Suppressor macrophage treated with lipopolysaccharide for 1 hour (primary cell): ENCODE measurements at places on chromosomes 11 and 22.

DNA sequence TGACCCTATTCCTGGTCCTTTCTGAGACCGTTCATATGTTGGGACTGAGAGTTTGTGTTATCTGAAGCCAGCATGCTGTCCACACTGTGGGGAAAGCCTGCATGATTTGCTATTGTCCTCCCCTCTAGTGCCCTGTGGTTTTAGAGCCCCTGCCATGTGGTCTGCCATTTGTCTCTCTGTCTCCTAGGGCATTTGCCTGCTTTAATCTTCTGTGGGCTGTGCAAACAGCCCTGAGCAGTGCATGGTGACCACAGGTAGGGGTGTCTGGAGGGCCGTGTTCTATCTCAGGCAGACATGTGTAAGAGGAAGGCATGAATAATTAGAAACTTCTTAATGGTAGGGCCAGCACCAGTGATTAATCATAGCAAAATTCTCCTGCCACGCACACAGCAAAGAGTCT is 23.0 kb downstream of the AMPD3 start:
- DNase-seq, result no peak

DNA sequence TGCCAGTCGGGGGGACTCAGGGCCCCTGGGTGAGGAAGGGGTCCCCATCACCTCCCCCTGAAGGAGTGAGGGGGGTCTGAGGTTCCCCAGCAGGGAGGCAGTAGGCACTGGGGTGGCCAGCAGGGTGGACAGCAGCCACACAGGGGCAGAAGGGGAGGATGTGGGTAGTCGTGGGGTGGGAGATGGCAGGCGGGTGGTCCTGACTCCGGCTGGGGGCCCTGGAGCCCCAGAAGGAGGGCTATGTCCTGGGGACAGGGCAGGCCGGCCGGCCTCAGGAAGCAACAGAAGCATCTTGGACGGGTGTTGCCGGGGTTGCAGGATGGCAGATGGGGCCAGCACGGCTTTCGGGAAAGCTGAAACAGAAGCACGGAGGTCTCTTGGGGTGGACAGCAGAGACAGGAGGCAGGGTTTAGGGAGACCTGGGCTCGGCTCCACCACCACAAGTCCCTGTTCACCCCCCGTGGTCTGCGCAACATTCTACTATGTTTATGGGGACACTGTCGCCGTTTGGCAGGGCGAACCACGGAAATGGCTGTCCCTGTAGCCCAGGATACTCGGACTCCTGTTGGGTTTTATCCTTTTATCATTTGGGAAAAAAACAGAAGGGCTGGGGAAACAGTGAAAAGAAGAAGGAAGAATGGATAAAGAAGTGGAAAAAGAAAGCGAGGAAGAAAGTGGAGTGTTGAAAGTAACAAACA is 14.1 kb downstream of the VWCE start:
- no peak for DNase-seq

GRCh38 chr11:17256512-17256911 is 20.0 kb upstream of the NUCB2 start:
- peak; percentile 46 for DNase-seq

GRCh38 chr11:70544774-70545609 is 146.7 kb downstream of the CTTN start:
- DNase-seq, result no peak

- no peak for DNase-seq
Measured at GRCh38 chr11:15148169-15148568, 33.4 kb downstream of the INSC start.

DNA sequence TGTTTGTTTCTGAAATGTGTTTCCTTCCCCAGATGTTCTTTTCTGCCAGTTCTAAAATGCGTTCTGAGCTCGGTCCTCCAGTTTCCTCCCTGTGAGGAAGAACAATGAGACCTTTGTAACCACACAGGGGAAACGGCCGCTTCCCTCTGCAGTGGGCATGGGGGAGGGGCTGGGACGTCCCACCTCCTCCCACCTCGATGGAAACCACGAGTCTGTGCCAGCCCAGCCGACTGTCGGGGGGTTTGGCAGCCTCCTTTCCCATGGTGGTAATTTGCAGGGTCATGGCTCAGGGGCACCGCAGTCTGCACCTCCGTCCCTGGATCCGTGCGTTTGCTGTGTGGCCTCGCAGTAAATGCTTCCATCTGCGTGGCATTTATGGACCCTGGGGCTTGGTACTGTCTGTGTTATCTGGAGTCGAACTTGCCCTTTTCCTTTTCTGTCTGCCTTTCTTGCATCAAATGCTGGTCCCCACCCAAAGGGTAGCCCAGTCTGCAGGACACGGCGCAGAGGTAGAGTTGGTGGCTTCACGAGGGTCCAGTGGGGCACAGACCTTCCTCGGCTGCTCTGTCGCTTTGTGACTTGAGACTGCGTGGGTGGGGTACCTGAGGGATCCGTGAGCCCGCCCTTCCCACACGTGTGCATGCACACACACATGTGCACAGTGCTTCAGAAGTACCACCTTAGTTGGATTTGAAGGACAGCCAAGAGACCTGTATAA is 16.1 kb downstream of the LRP5 start:
- DNase-seq, result peak; percentile 34

DNA sequence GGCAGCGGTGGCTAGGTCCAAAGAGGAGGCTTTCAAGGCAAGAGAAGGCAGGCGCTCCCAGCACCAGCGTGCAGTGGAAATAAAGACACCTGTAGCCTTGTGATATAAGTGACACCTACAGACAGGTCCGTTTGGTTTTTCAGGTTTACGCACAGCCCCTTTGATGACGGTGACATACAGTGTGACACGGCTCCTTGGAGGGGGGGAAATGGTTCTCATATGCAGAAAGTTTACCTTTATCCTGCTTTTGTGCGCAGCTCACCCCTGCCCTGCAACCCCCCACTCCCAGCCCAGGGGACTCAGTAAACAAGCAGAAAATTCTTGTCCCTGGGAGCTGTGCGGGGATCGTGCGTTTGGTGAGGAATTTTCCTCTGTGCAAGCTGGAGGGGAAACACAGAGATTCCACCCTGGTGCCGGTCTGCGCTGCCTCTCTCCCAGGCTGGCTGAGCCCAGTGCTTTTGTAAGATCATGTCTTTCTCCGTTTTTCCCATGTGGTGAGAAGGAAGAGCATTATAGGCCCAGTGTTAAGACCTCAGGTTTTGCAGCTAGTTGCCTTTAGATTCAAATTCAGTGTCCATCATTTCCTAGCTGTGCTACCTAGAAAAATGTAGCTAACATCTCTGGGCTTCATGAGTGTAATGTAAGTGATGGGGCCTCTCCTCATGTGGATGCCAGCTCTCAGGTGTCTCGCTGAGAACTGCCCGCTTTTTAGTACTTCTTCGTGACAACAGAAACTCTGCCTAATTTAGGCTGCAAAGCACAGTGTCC is at the start of gene ELF5:
ELF5 (minus strand) TSS at position 113 of the 768 bp plus-strand sequence. CDS start 8,045 bp downstream, outside the sequence.
- DNase-seq, result no peak
